ENCODE measurements at places on chromosomes 3 and 15.

DNA sequence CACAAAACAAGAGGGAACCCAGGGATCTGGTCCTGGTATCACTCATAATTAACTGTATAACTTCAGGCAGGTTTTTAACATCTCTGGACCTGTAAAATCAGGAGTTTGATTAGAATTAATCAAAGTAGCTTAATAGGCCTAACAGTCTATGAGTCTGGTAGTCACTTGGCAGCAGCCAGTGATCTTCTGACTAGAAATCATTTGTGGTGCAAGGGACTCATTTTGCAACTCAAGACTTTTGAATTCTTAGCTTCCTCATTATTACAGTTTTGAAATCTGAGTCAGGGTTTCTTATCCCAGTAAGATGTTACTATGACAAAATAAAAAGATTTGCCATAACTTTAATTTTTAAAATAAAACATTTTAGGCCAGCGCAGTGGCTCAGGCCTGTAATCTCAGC is 70.8 kb downstream of the TMCC1 start:
- DNase-seq = no peak

- no peak for DNase-seq
Measured at GRCh38 chr15:57343498-57343897, 32.8 kb upstream of the CGNL1 start.

DNA sequence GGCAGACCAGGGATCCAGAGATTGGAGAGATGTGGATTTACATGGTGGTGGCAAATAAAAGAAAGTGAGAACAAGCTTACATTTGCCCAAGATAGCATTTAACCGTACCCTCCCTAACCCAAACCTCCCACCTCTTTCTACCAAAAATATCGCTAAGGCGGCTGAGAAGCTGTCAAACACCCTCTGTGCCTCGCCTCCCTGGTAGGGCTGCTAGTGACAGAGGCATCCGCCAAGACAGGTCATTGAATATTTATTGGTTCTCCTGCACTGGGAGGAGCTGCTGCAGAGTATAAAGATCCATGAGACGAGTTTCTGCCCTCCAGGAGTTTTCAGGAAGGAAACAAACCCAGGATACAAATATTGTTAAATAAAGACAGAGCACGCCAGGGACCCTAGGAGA is 107.3 kb upstream of the TMC3 start:
- DNase-seq = no peak

DNA sequence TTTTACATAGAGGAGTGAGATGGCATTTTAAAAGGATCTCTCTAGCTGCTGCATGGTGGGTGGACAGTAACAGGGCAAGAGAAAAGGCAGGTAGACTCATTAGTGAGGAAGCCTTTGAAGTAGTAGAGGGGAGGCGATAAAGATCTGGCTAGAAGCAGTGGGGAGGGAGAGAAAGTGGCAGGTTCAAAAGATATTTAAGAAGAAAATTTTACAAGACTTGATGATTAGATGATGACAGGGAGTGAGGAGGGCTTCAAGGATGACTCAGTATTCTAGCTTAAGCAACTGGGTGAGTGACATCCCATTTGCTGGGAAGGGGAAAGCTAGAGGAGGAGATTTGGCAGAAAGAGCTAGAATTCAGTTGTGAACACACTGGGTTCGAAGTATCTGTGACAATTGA is 3.8 kb upstream of the BRPF1 start:
- DNase-seq = no peak

- no peak for DNase-seq
Measured at GRCh38 chr3:43909149-43909548, 218.4 kb downstream of the ABHD5 start.

DNA sequence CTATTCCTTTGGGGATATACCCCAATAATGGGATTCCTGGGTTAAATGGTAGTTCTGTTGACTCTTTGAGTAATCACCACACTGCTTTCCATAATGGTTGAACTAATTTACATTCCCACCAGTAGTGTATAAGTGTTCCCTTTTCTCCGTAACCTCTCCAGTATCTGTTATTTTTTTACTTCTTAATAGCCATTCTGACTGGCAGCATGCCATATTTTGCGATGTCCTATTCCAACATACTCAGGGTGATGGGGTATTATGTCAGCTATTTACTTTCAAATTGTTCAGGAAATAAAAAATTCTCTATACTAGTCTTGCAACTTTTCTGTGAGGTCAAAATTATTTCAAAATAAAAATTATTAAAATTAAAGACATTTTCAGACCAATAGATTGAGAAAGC is 9.1 kb upstream of the PARP14 start:
- DNase-seq = no peak

DNA sequence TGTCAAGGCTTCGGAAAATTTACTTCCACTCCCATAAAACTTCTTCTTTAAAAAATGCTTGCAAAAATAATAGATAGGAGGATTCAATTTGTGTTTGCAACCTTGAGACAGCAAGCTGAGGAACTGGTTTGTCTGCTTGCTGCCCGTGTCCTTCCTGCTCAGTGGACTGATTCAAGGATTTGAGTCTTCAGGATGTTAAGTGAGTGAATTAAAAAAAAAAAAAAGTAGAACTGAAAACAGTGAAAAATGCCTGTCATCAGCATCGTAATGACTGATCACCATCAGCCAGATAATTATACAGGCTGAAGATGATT is 453.7 kb downstream of the FGF12 start:
- DNase-seq = no peak

GRCh38 chr15:22808240-22808639 is 21.8 kb downstream of the NIPA1 start:
- no peak for DNase-seq

GRCh38 chr3:80535286-80535685 is 767.5 kb upstream of the ROBO1 start:
- DNase-seq = no peak

DNA sequence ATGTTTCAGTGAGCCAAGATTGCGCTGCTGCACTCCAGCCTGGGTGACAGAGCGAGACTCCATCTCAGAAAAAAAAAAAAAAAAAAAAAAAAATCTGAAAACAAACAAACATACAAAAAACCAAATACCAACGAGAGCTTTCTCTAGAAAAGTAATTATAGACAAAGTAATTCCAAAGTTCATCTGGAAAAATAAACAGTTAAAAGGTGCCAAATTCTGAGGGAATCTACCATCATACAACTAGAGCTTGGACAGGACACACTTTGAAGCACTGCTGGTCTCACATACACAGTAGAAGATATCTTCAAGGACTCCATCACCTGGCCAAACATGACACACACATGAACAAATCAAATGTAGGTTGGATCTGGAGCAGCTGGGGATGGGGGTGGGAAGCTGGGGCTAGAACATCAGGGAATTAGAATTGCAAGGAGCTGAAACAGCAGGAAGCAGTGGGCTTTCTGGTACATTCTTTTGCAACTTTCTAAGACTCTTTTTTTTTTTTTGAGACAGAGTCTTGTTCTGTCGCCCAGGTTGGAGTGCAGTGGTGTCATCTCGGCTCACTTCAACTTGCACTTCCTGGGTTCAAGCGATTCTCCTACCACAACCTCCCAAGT is 41.1 kb upstream of the CTSH start:
- no peak for DNase-seq

- DNase-seq = no peak
Measured at GRCh38 chr3:72155391-72156064, 370.6 kb upstream of the PROK2 start.

GRCh38 chr15:29844290-29844903 is 22.1 kb upstream of the TJP1 start:
- no peak for DNase-seq

- DNase-seq = no peak
Measured at GRCh38 chr3:131744765-131745164, 242.0 kb upstream of the MRPL3 start.

- no peak for DNase-seq
Measured at GRCh38 chr15:93428150-93428549, 339.1 kb upstream of the RGMA start.

DNA sequence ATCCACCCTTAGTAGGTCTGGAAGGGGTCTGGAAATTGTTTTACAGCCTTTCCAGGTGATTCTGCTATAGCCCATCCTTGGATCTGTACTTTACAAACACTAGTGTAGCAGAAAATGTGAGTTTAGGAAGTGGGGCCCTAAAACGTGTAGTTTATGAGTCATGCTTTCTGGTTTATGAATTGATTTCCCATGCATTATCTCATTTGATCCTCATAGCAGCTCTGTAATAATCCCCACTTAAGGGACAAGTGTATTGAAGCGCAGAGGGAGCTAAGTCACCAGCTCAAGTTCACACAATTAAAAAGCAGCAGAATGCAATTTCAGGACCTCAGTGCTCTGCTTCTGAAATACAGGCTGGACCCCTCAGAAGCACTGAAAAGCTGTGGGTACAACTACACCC is 22.7 kb upstream of the STARD5 start:
- DNase-seq = no peak

DNA sequence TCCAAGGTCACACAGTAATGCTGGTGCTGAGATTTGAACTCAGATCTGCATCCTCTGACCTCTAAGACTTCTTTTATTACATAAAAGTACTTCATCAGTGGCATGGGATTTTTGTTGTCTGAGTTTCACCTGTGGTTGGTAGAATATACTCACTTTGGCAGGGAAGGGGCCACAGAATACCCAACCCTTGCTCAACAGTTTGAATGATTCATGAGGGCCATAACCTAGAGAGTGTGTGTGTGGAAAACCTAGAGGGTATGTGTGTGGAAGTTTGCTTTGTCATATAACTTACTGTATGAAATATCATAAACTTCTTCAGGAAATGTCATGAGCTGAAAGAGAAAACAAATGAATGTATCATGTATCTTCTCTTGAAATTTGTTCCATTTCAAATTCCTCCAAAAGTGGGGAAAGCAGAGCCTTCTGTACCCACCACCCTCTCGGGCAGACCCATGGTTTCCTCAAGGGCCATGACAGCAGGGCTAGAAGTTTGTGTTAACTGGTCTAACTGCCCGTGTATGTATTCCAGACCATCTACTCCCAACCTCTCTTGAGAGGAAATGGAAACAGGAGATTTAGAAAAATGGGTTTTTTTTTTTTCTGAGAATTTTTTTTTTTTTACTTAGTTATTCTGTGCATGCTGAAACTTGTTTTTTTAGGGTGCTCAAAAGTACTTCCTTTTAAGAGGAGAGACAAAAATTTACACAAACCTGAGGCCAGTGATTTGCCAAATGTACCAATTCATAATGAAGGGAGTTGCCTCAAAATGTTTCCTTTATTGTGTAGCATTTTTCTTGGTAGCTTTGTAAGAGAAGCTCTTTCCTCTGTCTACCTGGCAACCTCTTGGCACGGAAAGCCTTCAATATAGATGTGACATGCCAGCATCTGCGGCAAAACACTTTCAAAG is 127.0 kb downstream of the TPRG1 start:
- no peak for DNase-seq

GRCh38 chr3:129975705-129976048 is 1.2 kb downstream of the TRH start:
- no peak for DNase-seq

GRCh38 chr15:78302579-78303312 is 3.3 kb upstream of the SKIC8 start:
- no peak for DNase-seq

DNA sequence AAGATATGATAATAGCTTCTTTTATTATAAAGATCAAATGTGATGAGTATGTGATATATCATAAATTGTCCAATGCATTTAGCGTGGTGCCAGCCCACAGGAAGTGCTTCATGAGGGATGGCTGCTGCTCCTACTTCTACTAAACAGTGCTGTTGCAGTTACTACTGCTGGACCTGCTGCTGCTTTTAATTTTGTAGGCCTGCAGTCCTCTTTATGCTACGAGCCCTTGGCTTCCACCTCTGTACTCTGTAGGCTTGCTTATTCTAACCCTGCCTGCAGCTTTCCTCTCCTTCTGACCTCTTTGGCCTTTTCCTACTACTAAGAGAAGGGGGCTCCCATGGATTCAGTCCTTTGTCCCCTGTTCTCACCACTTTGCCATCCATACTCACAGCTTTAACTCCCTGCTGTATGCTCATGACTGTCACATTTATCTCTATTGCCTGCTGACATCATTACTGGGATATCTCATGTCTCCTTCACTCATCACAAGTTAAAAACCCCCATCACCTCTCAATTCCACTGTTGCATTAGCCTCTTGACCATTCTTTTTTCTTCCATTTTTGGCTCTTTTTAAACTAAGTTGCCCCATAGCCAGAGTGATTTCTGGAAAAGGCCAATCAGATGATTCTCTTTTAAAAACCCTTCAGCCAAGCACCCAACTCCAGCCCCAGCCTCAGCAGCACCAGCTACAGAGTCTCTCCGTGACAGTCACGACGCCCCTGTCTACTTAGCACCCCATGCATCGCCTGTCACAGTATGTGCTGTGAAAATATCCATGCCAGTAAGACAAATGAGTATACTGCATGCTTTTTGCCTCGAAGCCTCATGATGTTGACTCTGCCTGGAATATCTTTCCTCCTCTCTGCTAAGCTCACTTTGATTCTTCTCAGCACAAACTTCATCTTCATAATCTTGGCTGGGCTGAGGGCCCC is 56.3 kb downstream of the PLCL2 start:
- DNase-seq = no peak

GRCh38 chr3:150367757-150368156 is 40.3 kb upstream of the TSC22D2 start:
- no peak for DNase-seq

DNA sequence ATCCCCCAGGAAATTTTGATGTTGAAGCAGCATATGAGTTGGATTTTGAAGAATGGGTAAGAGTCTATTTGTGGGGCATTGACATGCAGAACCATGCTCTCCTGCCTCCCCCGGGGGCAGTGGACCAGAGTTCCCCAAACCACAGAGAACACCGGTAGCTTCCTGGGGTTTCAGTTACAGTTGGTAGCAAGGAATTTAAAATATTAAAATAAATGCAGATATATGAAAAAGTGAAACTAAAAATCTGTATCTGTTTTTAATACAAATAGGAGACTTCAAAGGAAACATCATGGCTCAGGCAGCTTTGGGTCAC is 37.4 kb downstream of the SLC9A9 start:
- DNase-seq = no peak

DNA sequence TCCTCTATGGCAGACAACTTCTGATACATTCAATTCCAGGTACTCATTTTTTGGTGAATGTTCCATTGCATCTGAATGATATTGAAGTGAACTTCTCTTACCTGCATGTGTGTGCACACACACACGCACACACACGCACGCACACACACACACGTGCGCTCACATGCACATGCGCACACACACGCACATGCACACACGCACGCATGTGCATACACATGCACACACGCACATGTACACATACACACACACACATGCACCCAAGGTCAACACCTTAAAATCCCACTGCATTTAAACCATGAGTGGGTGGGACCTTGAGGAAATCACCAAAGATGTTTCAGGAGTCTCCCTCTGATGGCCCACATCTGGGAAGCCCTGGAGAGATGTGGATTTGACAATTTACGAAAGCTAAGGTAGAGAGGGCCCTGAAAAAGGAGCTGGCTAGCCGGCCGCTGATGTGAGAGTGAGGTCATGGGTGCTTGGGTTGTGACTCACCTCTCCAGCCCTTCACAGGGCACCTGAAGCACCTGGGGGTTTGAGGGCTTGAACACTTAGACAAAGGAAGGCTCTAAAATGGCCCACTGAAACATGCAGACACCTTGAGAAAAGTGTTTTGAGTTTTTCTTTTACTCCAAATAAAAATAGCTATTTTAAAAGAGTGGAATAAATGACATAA is 269.1 kb upstream of the LRRFIP2 start:
- DNase-seq = no peak

GRCh38 chr15:50298340-50298739 is 32.8 kb upstream of the HDC start:
- DNase-seq = no peak

- DNase-seq = no peak
Measured at GRCh38 chr3:28224430-28224829, 17.0 kb upstream of the CMC1 start.
